NCI-H1417 treated with DMSO at 0.1 percent for 48 hours (cell line): ENCODE measurements at places on chromosomes 4 and X.

GRCh38 chrX:71541210-71542022 lies 8.5 kb downstream of the OGT start:
- no peak for DNase-seq

DNA sequence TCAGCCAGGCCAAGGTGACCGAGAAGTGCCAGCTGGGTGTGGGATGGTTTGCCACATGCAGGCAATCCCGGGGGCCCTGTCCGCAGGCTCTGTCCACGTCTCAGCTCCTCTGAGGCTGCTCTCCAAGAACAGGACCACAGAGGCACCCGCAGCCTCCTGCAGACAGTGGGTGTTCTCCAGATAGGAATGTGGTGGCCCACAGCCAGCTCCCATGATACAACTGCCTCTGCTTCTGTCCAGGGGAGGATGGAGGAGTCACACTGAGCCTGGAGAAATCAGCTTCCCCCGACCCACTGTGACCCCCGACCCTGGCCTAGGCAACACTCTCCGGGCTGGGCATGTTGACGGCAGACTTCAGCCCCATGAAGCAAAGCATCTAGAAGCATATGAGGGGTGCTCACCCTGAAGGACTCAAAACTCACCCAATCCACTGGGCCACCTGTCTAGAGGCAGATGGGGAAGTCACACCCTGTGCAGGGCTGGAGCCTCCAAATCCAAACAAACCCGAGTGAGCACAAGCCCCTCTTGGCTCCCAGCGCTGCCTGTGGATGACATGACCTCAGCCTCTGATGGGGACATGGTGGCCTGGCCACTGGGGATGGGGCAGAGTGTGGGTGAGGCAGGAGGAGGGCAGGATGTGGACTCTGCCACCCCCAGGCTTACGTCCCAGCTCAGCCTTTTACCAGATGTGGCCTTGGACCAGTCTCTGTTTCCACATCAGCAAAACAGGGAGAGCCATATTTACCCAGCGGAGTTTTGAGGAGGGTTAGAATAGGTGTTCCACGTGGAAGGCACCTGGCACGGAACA lies 102.3 kb downstream of the PSAPL1 start:
- DNase-seq, result no peak

GRCh38 chr4:172155838-172156345 lies 342.7 kb downstream of the GALNTL6 start:
- no peak for DNase-seq

DNA sequence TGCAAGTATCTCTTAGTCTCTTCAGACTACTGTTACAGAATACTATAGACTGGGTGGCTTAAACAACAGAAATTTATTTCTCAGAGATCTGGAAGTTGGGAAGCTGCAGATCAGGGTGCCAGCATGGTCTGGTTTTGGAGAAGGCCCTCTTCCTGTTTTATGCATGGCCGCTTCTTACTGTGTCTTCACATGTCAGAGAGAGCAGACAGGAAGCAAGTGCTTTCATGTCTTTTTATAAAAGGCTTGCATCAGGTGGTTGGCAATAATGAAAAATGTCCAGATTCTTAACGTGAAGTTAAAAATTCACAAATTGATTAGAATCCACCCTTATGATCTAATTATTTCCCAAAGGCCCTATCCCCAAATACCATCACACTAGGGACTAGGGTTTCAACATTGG lies 284.9 kb downstream of the RPA4 start:
- no peak for DNase-seq

DNA sequence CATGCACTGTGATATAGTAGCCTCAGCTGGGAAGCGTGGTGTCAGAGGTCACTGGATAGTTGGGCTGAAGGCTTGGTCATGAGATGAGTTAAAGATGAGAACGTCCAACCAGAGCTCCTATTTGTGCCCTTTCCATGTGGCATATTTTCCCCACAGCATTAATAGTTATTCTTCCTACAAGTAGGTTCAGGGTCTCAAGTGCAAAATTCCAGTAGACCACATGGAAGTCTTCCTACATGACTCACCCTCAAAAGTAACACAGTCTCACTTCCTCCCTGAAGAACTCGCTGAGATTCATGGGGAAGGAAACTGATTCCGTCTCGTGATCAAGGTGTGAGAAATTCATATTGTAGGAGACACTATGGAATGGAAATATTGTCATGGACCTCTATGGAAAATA lies 1212.5 kb upstream of the PRKX start:
- no peak for DNase-seq

GRCh38 chr4:156946516-156947424 lies 24.8 kb downstream of the PDGFC start:
- no peak for DNase-seq

GRCh38 chr4:27873596-27873995 lies 1013.0 kb downstream of the STIM2 start:
- no peak for DNase-seq

DNA sequence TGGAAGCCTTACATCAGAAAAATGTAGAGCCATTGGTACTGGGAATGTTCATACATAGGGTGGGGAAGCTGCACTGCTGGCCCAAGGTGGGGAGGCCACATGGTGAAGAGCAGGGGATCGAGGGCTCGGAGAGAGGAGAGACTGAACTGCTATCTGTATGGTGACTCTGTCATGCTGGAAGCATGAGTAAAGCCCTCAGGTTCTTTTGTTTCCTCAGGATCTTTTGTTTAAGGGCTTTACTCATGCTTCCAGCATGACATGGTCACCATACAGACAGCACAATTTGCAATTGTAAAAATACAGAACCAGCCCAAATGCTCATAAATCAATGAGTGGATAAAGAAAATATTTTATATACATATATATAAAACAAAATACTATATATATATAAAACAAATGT lies 78.4 kb downstream of the KLF8 start:
- DNase-seq, result no peak

- no peak for DNase-seq
These were observed 487.8 kb downstream of the BCOR start for GRCh38 chrX:39609941-39610340.

DNA sequence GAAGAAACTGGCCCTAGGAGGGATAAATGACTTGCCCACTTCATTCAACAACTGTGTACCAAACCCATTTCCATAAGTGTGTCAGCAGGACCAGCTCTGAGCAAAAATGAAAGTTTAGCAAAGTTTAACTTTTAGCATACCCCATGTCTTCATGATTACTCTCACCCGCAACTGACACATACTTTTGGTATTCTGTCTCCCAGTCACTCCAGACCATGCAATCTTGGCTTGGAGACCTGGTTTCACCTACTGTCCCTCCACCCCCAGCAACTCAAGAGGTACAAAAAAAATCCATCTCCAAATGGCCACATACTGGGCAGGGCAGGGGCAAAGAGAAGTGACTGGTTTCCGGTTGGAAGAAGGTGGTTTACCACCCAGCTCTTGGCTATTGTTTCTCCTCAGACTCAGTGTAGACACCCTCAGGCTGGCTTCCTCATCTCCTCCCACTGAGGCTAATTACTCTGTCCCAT lies 79.8 kb downstream of the RLIM start:
- DNase-seq, result no peak

DNA sequence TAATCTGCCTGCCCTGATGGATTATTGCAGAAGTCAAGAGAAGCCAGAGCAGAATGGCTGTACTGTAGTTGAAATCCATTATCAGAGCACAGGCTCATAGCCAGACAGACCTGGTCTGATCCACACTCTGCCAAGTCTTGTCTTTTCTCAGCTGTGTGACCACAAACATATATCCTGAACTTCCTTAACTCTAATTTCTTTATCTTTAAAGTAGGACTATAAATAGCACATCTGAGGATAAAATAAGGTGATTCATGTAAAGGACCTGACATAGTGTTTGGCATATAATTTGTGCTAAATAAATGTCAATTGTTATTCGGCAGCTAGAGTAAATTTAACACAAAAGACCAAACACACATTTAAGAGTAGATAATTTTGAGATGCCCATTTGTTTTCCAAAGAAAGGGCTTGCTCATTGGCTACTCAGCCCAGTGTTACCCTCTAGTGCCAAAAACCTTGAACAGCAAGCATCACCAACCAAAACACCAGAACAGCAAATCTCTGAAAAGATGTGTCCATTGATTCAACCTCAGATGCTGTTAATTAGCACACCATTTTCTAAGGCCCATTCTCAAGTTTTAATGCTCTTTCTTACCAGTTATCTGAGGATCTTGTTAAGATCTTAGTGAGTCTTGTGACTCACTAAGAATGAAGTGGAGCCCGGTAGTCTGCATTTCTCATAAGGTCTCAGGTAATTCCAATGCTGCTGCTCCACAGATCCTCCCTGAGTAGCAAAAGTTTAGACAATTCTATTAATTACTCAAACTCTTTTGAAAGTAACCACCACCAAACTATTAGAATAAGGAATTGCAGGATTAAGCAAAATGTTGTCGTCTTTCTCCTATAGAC lies 108.8 kb downstream of the HHIP start:
- no peak for DNase-seq

DNA sequence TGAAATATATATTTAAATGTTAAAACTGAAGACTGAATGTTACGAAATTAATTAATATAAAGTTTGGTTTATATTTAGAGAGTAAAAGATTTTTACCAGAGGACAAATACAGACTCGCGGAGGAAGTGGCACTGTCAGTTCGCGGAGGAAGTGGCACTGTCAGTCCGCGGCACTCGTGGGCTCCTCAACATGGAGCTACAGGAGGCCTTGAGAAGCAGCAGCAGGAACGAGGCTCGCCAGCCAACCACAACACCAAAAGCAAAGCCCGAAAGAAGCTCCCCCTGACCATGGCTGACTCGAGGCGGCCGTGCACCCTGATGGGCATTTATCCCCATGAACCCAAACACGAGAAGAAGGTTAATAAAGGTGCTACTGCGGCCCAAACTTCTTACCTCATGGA lies 125.3 kb upstream of the PABPC4L start:
- no peak for DNase-seq

DNA sequence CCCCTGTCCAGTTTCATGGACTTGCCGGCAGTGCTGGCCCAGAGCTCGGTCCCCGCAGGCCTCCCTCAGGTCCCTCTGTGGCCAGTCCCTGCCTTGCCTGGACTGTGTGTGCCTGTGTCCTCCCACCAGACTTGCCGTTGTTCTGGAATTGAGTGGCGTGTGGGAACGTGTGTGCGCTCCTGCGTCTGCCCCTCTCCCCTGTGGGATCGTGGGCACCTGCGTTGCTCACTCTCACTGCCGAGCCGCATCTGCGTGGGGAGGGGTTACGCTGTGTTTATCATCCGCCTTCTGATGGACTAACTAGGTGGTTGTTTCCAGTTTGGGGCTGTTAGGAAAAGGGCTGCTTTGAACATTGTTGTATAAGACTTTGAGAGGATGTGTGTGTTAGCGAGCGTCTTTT lies 21.2 kb downstream of the PCGF3 start:
- no peak for DNase-seq

- DNase-seq, result no peak
These were observed 6.5 kb downstream of the CXXC4 start for GRCh38 chr4:104488151-104488550.

DNA sequence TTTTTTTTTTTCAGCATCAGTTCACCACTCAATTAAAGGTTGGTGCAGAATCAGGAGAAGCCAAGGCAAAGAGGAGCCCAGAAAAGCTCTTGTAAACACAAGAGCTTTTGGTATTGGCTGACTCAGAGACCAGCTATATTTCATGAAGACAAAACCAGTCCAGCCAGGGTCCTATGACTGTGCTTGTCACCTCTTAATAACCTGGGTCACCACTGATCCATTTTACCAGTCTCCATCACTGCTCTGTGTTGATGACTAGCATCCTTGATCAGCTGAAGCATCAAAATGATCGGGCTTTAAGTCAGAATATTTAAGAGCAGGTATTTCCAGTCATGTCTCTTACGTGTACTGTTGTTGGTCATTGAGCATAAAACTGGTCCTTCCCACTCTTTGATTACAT lies 237.9 kb downstream of the PACRGL start:
- DNase-seq, result no peak
